ENCODE measurements at places on chromosomes 4 and X.
A peak's percentile ranks its signal among the peaks of the same experiment; 100 is the strongest.

- DNase-seq, result no peak
These were observed 383.7 kb upstream of the FAM241A start for GRCh38 chr4:111761531-111761930.

DNA sequence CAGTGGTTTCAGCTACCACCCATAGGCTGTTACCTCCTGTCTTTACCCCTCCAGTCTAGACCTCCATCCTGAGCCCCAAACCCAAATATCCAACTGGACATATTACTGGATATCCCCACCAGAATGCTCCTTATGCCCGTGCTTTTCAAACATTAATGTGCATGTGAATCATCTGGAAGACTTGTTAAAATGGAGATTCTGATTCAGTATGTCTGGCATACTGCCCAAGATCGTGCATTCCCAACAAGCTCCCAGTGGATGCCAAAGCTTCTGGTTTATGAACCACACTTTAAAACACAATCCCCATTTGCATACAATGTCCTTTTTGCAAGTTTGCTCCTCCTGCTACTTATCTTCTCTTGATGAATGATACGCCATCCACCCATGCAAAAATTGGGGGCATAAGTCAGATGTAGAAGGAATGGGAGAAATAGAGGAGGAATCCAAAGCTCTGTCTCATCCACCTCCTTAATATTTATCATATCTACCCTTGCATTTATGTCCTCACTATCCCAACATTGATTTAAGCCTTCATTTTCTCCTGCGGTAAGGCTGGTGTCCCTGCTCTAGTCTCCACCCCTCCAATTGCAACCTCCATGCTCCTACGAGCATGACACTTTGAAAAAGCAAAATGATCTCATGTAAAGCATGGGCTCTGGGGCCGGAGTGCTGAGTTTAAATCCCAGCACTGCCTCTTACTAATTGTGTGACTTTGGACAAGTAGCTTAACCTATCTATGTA lies 7.4 kb upstream of the PGRMC1 start:
- DNase-seq, result peak; percentile 28

DNA sequence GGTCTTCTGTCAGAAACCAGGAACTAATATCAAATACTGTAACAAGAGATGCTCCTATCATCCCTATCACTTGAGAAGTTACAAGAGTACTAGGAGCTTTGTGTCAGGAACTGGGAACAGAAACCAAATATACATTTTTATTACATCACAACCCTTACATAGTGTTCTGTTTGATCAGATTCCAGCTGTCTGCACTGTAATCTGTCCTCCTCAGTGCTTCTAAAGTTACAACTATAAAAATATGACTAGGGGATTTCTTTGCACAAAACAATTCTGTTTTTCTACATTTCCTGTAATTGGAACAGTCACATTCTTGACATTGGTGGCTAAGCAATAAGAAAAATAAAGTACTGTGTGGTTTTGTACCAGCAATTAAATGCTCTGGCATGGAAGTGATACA lies 686.0 kb downstream of the PDHA2 start:
- no peak for DNase-seq

DNA sequence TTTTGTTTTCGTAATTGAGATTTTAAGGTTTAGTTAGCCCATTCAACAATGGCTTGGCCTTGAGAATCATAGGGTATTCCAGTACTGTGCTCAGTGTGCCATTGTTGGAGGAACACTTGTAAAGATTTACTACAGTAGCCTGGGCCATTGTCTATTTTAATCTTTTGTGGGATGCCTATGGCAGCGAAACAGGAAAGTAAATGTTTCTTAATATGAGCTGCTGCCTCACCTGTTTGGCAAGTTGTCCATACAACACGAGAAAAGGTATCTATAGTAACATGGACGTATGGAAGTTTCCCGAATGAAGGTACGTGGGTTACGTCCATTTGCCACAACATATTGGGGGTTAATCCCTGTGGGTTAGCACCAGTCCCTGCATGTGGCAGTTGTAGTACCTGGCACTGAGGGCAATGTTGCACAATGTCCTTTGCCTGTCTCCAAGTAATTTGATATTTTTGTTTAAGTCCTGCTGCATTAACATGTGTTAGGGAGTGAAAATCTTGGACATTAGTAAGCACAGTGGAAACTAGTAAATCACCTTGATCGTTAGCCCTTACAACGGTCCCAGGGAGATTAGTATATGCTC lies 38.6 kb upstream of the AADAT start:
- no peak for DNase-seq

- no peak for DNase-seq
These were observed 40.9 kb upstream of the MSX1 start for GRCh38 chr4:4818415-4819212.

GRCh38 chrX:108223585-108223984 lies 132.0 kb downstream of the ATG4A start:
- DNase-seq, result no peak

DNA sequence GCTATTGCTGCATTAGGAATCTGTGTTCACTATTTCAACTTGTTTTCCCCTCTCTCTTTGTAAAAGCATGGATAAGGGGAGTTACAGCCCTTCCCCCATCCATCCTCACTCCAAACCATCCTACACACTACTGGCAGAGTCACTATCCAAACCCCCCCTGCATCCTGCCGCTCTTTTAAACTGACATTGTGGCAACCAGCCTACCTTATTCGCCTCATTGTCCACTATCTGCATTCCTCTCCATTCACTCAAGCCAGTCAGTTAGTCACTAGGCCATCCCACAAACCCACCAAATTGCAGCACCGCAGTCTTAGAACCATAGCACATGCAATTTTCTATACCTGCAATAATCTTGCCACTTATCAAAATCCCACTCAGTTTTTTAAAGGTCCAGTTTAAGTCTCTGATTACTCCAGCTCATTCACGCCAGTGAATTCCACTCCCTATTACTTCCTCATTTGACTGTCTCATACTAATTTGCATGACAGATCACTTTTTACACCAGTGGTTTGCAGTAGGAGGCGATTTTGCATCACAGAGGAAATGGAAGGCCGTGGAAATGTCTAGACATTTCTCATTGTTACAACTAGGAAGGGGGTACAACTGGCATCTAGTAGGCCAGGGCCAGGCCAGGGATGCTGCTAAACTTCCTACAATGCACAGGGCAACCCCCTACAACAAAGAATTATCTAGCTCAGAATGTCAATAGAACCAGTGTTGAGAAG lies 181.8 kb downstream of the HS6ST2 start:
- no peak for DNase-seq

- no peak for DNase-seq
These were observed 30.1 kb upstream of the SPARCL1 start for GRCh38 chr4:87559090-87559837.

DNA sequence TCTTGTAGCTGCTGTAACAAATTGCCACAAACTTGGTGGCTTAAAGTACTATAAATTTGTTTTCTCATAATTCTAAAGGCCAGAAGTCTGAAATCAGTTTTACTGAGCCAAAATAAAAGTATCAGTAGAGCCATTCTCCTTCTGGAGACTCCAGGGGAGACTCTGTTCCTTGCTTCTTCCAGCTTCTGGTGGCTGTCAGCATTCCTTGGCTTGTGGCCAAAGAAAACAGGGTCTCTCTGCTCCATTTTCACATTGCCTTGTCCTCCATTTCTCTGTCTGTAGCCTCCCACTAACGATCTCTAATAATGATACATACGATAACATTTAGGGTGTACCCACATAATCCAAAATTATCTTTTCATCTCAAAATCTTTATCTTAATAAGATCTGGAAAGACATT lies 200.4 kb downstream of the MAB21L2 start:
- peak; percentile 3 for DNase-seq

- no peak for DNase-seq
These were observed 26.7 kb downstream of the DTHD1 start for GRCh38 chr4:36308150-36308549.

DNA sequence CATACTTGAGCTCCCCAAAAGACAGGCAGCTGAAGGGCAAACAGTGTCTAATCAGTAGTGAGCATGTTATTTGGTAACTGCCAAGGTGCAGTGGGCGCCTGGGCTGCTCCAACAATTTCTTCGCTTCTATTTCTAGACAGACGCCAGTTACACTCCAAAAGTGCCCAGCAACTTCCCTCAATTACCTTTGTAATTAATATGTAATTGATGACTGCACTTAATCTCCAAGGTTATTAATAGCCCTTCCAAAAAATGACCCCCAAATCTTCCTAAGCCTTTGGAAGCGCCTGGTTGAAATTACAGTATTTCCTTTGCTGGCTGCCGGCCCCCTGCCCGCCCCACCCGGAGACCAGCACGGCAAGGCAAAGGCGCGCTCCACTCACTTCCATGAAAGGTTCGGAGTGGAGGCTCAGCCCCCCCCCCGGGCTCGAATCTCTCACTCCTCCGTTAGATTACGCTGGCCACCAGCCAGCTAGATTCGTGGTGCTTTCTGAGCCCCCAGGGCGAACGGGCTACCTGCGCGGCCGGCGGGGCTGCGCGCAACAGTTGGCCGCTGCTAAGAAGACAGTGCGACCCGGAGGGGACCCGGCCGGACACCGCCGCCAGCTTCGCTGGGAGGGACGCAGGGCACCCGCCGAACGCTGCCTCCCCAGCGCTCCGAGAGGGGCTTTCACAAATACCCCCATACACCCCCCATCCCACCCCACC lies 1.9 kb downstream of the GPC4 start:
- DNase-seq, result no peak

DNA sequence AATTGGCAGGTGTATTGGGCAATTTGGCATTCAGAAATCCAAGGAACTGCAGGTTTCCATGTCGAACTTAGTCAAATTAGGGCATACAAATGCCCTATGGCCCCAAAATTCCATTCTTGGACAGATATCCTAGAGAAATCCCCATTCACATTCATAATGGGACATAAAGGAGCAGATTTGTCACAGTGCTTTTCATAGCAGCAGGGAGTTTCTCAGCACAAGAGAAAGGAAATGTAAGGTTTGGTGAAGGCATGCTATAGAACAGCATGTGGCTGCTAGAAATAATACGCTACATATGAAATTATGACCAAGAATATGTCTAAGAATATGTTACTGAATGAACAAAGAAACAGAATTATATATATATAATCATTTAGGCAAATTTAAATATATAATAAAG lies 437.5 kb upstream of the BOD1L1 start:
- DNase-seq, result no peak

GRCh38 chr4:126772662-126773061 lies 860.1 kb upstream of the INTU start:
- no peak for DNase-seq

DNA sequence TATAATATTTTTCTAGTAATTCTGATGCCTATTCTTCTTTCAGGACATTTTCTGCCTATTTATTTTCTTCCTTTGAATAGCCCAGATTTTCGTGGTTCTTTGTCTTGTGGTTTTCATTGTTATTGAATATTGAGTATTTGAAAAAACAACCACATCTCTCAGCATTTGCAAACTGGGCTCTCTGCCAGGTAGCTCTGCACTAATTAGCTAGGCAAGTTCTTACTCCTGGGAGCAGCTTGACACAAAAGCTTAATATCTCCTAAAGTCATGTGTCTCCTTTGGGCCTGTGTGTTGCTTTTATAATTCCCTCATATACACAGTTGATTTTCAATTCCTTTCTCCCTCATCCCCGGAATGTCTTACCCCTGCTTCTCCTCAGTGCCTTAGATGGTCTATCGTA lies 413.5 kb upstream of the GRIA3 start:
- no peak for DNase-seq

DNA sequence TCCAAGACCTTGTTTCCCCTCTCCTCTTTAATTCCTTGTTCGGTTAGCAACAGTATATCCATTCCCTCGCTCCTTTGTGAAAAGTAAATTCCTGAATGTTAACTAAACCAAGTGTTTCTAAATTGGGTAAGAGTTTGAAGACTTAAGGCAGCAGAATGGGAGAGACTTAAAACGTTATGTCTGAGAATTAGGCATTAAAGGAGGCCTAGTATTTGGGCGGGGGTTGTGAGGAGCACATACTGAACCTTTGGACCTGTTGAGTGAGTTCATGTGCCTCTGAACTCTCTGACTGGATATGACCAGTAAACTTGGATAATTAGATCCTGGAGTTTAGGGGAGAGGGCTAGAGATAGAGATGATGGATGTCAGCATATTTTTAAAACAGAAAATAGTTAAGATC lies 1.2 kb downstream of the MSMO1 start:
- no peak for DNase-seq

DNA sequence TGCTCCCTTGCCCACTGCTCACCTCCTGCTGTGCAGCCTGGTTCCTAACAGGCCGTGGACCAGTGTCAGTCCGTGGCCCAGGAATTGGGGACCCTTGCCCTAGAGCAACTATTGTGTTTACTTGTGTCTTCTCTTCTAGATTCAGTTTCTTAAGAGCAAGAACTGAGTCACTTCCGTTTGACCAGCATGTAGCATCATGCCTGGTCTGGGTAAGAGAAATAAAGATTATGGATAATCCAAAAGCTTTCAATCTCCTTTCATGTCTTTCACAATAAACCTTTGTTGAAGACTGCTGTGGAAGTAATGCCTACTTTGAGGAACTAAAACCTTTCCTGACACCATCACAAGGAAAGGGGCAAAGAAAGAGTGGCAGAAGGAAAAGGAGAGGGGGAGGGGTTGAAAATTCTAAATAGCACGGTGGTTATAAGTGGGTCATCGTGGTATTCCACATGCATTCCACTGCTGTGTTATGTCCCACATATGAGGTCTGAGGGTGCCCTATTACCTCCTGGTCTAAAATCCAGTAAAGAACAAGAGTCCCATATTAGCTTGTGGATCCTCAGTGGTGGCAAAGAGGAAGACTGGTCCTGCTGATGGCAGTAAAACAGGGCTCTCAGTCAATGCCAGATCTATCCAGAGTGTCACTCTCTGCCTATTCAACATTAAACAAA lies 133.4 kb downstream of the RASL11B start:
- no peak for DNase-seq

DNA sequence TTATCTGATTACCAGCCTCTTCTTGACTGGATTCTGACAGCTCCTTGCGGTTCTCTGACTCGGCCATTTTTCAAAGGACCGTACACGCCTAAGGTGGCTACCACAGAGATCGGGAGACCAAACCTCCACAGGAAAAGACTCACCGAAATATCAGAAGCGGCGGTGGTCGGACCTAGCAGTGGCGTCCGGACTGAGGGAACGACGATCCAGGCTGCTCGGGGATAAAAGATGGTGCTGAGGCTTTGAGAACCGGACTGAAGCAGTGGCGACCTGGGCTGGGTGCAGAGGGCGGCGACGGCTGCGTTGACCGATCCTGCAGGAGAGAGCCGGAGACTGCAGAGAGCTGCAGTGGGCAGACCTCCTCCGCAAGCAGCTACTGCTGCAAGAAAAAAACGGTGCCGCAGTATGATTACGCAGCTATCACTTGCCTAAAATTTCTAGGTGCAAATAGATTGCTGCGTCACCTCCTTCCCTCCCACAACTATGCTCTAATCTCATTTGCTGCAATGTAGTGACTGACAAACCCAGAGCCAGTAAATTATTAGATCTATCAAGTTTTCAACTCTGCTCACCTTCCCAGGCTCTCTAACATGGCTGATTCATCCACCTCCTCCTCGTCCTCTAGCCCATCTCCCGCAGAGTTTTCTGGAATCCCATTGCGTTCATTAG lies at the start of gene NAP1L2:
Gene NAP1L2 (minus strand): TSS at position 426 of the 669 bp plus-strand sequence. CDS start 359 bp downstream, at position 67.
- DNase-seq, result no peak

GRCh38 chrX:106791495-106791894 lies 11.0 kb upstream of the TBC1D8B start:
- no peak for DNase-seq

- no peak for DNase-seq
These were observed 7.3 kb upstream of the RNF150 start for GRCh38 chr4:141140391-141141200.
